Activated gamma-delta T cell treated with Interleukin-2 at 50 U/mL for 16 hours (primary cell): ENCODE measurements at places on chromosomes 16 and 17.
A peak's percentile ranks its signal among the peaks of the same experiment; 100 is the strongest.

GRCh38 chr16:71629278-71630016 is 3.5 kb downstream of the MARVELD3 start:
- no peak for DNase-seq

- peak; percentile 11 for DNase-seq
These were observed 38.6 kb downstream of the SYNRG start for GRCh38 chr17:37570527-37571093.

- no peak for DNase-seq
These were observed 22.0 kb downstream of the OR3A1 start for GRCh38 chr17:3276126-3276525.

DNA sequence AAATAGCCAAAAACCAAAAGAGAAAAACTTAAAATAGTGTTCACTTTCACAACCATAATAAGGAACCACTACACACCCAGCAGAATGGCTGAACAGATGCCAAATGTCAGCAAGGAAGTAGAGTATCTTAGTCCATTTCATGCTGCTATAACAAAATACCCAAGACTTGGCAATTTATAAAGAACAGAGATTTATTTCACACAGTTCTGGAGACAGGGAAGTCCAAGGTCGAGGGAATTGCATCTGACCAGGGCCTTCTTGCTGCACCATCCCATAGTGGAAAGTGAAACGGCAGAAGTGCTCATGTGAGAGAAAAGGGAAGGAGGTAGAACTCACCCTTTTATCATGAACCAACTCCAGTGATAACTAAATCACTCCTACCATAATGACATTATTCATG is 33.8 kb upstream of the CCL22 start:
- no peak for DNase-seq

GRCh38 chr16:30032083-30032819 is 1.2 kb upstream of the TLCD3B start:
- peak; percentile 52 for DNase-seq

DNA sequence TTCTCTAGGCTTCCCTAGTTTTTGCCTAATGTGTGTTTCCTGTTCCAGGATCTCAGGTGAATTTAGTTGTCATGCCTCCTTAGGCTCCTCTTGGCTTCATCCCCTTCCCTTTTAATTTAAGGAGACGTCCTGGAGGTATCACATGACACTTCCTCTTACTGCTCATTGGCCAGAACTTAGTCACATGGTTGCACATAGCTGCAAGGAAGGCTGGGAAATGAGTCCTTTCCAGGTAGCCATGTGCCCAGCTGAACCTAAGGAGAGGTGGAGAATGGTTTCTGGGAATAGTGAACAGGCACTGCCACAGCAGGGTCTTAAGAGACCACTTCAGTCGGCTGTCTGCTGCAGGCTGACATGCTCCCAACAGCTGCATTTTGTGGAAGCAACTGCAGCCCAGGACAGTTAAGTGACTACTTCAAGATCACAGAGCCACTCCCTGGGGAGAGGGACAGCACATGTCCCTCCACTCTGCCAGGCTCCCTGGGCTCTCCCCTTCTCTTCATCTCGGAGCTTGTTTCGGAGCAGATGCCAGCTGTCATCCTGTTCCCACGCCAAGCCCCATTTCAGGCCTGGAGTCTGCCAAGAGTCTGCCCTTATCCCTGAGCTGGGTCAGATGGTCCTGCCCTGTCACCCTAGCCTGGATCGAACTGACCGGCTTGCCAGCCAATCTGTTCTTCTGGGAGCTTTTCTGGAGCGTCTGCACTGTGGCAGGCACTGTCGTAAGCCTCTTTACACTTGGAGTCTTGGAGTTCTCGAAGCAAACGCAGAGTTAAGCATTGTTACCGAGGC is 81.4 kb upstream of the FOXF1 start:
- DNase-seq, result no peak

DNA sequence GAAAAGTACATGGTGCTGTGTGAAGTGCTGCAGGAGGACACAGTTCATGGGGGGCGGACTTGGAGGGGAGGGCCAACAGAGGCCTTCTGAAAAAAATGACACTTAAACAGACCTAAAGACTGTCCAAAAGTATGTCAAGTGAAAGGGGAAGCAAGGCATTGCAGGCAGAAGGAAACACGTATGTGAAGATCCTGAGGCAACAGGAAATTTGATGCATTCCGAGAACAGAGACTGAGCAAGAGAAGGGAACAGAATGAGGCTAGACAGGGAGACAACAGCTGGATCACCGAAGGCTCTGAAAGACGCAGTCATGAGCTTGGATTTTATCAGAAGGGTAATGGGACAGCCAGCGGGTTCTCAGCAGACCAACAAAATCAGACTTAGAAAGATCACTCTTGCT is 1.1 kb downstream of the IFT20 start:
- no peak for DNase-seq

DNA sequence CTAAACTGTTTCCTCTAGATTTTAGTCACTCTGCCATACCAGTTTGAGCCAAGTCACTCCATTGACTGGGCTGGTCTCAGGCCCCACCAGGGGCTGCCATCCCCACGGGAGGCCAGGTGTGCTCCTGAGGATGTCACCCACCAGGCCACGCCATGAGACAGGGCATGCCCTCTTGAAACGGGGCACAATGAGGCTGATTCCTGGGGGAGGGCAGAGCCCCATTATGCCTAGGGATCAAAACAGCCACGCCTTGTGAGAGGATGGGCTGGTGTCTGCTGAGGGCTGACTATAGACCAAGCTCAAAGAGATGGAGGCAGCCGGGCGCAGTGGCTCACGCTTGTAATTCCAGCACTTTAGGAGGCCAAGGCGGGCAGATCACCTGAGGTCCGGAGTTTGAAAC is 21.5 kb downstream of the GINS2 start:
- DNase-seq, result no peak

DNA sequence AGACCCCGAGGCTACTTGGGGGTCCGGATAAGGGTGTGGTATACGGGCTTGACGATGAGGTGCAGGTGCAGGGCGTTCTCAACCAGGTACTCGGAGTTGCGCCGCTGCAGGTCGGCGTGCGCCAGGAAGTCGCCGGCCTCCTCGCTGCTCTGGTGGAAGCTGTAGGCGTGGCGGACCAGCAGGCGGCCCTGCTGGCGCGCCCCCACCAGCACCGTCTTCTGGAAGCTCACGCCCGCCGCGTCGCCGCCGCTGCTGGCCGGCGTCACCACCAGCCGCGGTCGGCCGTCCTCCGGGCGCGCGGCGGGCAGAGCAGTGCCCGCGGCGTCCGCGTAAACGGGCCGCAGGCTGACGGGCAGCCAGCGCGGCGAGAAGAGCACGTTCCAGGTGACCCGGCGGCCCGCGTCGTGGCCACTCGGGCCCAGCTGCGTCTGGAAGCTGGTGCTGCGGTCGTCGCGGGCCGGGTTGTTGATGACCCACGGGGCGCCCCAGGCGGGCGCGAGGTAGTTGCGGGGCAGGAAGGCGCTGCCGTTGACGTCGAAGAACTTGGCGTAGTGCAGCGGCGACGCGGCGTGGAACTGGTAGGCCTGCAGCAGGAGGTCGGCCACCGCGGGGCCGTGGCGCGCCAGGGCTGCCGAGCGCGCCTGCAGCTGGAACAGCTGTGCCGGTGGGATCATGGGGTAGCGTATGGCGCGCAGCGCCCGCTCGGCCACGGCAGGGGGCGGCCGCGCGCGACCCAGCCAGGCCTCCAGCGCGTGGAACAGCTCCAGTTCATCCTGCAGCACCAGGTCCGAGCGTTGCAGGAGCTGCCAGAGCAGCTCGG is 4.8 kb downstream of the BTBD17 start:
- no peak for DNase-seq

- no peak for DNase-seq
These were observed 1.7 kb downstream of the KSR1 start for GRCh38 chr17:27457731-27458523.

DNA sequence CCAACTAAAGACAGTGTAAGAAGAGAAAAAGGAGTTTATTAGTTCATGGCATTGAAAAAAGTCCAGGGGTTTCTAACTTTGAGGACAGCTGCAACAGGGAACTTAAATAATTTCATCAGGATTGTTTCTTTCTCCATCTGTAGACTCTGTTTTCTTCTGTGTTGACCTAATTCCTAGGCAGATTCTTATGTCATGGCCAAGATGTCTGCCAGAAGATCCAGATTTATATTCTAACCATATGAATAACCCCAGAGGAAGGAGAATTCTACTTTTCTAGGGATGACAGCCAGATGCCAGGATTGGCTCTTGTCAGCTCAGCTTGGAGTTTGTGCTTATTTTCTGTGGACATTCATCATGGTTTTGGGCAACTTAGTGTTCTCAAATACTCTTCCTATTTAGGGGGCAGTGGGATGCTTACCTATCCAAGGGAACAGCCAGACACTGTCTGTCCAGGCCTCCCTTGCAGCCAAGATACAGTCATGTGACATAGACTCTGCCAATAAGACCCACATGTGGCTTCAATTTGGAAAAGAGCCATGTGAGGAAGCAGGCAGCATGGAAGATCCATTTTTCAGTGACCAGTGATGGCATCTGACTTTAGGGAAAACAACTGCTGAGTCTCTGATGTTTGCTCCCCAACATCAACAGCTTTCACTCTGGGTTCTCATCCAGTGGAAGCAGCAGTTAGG is 18.2 kb downstream of the PCTP start:
- no peak for DNase-seq

GRCh38 chr16:82580298-82580890 is 46.4 kb upstream of the CDH13 start:
- no peak for DNase-seq

- peak; percentile 59 for DNase-seq
These were observed 50.4 kb downstream of the OR1D5 start for GRCh38 chr17:3012926-3013581.

GRCh38 chr16:10787304-10787703 is 31.3 kb downstream of the TVP23A start:
- DNase-seq, result no peak

- DNase-seq, result no peak
These were observed 48.1 kb downstream of the HS3ST2 start for GRCh38 chr16:22862046-22862445.

GRCh38 chr16:57282510-57283213 is 1.8 kb downstream of the PLLP start:
- DNase-seq, result no peak

- DNase-seq, result no peak
These were observed 7.5 kb downstream of the KRT12 start for GRCh38 chr17:40859536-40859935.

- no peak for DNase-seq
These were observed 52.8 kb downstream of the SLFN5 start for GRCh38 chr17:35295686-35296085.

DNA sequence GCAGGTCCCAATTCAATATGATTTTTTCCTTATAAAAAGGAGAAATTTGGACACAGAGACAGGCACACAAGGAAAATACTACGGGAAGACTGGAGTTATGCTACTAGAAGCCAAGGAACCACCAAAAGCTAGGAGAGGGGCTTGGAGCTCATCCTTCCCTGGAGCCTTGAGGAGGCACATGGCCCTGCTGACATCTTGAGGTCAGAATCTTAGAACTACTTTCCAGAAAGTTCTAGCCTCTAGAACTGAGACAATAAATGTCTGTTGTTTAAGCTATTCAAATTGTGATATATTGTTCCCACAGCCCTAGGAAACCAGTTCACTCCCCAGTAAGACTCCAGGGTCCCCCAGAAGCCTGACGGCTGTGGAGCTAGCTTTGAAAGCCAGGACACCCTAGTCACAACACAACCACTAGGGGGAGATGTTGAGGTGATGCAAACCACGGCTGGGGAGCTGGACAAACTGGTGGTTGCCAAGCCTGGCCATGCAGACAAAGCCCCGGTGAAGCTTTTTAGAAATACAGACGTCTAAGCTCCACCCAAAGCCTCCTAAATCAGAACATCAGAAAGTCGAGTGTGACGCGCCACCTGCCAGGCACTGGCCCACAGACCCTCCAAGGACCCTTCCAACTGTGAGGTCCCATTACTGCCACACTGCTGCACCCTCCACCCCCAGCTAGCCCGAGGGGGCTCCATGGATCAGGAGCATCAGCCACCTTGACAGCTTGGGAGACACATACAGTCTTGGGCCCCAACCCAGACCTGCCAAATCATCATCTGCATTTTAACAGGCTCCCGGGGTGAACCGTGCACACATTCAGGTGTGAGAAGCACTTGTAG is 106.4 kb downstream of the SLC39A11 start:
- DNase-seq, result peak; percentile 16

DNA sequence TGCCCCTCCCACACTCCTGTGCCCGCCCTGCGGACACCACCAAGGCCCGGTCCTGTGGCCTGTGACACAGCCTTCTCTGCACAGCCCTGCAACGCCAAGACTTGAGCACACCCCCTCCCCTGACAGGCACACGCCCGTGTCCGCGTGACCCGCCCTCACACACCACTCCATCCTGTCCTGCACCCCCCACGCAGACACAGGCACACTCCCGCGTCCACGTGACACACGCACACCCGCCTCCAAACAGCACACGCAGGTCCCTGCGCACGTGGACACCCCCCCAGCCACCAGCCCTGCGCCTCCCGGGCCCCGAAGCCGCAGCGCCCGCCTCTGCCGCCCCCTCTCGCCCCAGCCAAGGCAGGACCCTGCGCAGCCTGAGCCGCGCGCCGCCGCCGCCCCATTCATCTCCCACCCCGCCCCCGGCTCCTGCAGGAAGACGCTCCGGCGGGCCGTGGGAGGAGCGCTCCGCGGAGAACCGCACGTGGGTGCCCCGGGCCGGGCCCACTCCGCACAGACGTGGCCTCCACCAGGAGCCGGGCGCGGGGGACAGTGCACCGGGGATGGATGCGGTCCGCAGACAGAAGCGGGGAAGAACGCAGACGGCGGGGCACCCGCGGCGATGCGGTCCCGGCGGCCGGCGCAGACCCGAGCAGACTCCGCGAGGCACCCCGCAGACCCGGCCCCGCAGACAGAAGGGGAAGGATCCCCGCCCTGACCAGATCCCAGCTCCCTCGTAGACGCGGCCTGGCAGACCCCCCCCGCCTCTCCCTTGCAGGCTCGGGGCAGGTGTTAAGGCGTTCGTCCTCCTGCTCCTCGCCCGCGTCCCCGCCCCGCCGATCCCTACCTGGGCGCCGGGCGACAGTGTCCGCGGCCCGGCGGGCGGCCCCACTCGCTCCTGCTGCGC is 506 bp downstream of the CAMKK1 start:
- peak; percentile 77 for DNase-seq

DNA sequence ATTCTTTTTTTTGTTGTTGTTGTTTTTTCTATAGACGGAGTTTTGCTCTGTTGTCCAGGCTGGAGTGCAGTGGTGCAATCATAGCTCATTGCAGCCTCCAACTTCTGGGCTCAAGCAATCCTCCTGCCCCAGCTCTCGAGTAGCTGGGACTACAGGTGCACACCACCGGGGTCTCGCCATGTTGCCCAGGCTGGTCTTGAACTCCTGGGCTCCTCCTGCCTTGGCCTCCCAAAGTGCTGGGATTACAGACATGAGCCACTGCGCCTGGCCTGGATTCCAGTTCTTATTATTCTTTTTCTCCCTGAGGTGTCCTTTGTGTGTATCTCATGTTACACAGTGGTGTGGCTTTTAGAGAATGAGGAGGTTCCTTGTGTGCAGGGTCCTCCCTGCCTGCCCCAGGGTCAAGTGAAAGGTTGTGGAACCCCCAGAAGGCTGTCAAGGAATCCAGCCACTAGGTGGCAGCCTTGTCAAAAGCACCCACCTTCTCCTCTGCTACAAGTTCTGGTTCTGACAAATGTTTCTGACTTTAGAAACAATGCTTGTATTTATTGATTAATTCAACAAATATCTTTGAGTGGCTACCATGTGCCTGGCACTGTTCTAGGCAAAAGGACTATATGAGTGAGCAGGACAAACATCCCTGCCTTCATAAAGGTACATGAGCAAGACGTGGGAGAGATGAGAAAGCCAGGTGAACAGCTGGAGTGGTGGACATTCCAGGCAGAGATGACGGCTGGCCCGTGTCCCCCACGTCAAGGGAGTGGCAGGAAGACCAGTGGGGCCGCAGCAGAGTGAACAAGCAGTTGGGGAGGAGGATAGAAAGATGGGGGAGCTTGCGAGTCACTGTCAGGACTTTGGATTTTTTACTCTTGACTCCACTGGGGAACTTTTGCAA is 112.4 kb downstream of the SPECC1 start:
- DNase-seq, result peak; percentile 66
